HFFc6 (cell line): ENCODE measurements at places on chromosomes 4 and X. TPM values are rescaled to one million over a fixed set of nuclear protein-coding genes. Genes with fewer than 3 reads are reported as not detected.

DNA sequence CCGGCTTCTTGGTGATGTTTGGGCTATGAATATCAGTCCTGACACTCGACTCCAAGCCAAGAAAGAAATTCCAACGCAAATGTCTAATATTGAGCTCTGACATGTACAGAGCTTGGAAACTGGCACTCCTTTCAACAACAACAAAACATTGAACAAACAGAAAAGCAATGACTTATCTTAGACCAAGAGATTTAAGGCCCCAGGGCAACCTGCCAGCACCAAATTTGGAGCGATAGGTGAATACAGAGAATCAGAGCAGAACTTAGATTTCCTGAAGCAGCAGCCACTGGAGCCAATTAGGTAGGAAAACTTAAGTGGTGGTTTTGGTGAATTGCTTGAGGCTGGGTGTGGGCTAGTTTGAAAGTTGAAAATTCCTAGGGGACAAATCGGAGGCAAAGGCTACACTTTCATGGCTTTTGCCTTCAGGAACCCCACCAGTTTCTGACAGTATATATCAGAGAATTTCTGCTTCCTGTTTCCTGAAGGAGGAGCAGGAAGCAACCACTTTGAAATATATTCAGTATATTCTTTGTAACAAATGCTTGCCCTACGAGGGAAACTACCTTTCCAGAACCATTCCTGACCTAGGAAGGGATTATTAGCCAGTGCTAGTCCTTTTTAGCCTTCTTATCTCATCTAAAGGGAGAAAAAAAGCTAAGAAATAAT lies 10.1 kb upstream of the FMR1 start:
- no peak for DNase-seq

C4orf50 gene
- not detected in 2 replicates for total RNA-seq

DNA sequence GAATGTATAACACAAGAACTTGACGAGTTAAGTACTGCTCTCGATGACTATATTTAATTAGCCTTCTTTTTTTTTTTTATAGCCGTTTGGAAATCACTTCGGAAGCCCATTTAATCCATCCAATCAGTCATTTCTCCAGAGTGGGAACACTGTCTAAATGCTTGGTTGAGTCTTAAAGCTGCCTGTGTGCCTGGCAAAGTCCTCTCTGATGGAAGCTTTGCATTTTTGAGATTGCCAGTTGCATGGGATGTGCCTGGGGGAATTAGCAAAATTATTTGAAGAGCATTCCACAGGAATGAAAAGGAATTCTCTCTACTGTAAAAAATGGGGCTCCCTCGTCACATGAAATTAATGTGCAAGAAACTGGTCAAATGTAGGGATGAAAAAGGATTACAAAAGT lies 398.8 kb upstream of the RPS6KA3 start:
- no peak for DNase-seq

DNA sequence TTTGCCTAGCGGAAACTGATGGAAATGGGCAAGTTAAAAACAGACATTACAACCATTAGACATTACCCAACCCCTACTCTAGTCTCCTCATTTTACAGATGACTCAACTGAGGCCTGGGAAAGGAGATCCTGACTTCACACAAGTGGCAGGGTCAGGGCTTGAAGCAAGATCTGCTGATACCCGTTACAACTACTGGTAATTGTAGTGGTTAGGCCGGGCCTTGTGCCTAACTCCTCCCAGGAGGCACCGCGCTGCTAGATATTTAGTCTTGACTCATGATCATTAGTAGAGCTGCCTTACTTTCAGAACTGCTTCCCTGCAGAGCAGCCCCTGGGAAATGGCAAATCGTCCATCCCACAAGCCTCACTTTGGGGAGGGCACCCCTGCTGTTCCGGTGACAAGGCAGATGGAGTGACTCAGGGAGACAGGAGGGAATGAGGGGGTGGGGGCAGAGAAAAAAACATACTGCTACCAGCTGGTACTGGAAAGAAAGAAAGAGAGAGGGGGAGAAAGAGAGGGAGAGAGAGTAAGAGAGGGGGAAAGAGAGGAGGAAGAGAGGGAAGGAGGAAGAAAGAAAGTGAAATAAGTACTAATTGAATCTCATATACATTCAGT lies 12.2 kb downstream of the ARHGEF6 start:
- peak; percentile 93 for DNase-seq

DNA sequence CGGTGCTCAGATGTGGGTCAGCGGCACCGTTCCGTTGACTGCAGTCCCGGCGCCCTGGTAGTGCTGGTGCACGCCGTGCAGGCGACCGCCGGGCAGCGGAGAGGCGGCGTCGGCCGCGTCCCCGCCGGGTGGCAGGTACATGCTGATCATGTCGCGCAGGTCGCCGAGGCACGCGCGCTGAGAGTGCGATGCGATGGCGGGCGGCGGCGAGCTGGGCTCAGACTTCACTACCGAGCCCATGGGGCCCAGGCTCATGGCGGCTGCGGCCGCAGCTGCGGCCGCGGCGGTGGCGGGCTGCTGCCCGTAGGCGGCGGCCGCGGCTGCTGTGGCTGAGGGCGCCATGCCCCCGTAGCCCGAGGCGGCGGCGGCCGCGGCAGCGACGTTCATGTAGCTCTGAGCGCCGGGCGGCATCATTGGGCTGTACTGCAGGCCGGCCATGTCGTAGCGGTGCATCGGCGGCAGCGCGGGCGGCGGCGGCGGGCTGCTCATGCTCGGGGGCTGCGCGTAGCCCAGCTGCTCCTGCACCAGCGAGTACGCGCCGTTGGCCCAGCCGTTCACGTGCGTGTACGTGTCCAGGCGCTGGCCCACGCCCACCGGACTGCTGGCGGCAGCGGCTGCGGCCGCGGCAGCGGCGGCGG lies 1.0 kb downstream of the SOX3 start:
- DNase-seq = no peak

DNA sequence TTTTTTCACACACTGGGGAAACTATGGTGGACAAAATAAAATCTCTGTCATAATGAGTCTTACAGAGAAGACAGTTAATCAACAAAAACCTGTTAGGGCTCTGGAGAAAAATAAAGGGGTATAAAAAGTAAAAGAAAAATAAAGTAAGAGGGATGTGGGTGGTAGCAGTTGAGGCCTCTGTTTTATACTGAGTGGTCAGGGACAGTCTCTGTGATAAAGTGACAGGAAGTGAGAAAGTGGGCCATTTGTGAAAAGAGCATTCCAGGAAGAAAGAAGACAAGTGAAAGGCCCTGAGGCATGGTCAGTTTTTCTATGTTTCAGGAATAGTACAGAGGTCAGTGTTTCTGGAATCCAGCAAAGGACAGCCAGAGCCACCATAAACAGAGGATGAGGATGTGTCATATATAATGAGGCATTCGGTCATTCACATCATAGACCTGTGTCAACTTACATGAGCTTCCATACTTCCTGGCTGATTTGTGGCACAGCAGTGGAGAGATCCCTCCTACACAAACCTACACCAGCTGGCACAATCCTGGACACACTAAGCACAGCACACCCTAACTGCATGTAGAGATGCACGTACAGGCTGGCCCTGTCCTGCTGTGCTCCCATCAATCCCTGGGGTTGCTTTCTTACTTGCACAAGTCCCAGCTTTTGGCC lies 64.4 kb upstream of the NAP1L5 start:
- DNase-seq = peak; percentile 9

- no peak for DNase-seq
These were observed 43.6 kb upstream of the IL1RAPL2 start for GRCh38 chrX:104522386-104522785.

GRCh38 chr4:1674682-1675081 lies 9.4 kb downstream of the FAM53A start:
- no peak for DNase-seq

- DNase-seq = no peak
These were observed 214.6 kb upstream of the GALNT7 start for GRCh38 chr4:172953896-172954568.

JCHAIN gene
- total RNA-seq = 0.18 to 0.90 TPM (median 0.50 TPM) in 3 replicates

CXCL11 gene
- not detected in 3 replicates for total RNA-seq

- no peak for DNase-seq
These were observed 196.9 kb upstream of the BANK1 start for GRCh38 chr4:101593666-101594065.

TRAM1L1 gene
- total RNA-seq = not detected in 3 replicates

GRCh38 chrX:53089224-53089842 lies 4.6 kb upstream of the KANTR start:
- peak; percentile 46 for DNase-seq

GRCh38 chr4:46927201-46927600 lies 18.2 kb upstream of the COX7B2 start:
- DNase-seq = no peak

MGARP gene
- 11.3 to 39.2 TPM (median 22.8 TPM) in 3 replicates for total RNA-seq

DNA sequence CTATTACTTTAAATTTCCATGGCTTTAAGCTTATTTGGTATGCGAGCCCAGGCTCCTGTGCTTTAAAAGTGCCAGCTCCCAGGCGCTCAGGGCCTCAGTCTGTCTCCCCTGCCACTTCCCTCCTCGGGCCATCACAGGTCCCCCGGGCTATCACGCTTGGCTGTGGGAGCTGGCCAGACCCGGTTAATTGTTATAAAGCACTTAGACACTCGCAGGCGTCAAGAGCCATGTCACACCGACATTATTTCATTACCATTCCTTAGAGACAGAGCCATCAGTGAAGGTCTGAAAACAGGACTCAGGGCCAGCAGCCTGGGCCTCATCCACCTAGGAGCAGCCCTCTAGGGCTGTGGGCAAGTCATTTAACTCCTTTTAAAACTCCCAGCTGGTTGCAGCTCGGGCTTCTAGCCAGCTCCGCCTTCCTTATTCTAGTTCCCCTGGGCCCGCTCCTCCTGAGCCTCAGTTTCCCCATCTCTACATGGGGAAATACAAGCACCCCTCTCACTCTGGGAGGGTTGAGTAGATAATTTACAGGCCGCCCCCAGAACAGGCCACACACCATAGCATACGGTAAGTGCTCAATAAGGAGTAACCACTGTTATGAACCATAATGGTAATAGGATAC lies 99.0 kb downstream of the HMX1 start:
- DNase-seq = no peak

DNA sequence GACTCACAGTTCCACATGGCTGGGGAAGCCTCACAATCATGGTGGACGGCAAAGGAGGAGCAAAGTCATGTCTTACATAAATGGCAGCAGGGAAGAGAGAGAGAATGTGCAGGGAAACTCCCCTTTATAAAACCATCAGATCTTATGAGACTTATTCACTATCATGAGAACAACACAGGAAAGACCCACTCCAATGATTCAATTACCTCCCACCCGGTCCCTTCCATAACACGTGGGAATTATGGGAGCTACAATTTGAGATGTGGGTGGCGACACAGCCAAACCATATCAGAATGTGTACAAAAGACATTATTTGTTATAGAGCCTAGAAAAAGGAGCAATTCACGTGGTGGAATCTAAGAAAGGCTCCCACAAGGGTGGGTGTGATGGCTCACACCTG lies 10.8 kb upstream of the HERC6 start:
- DNase-seq = no peak

TRPC3 gene
- not detected in 2 replicates for total RNA-seq

GRCh38 chrX:75648803-75649588 lies 126.2 kb upstream of the ZDHHC15 start:
- no peak for DNase-seq

MAGEA2 gene
- not detected in 3 replicates for total RNA-seq

DNA sequence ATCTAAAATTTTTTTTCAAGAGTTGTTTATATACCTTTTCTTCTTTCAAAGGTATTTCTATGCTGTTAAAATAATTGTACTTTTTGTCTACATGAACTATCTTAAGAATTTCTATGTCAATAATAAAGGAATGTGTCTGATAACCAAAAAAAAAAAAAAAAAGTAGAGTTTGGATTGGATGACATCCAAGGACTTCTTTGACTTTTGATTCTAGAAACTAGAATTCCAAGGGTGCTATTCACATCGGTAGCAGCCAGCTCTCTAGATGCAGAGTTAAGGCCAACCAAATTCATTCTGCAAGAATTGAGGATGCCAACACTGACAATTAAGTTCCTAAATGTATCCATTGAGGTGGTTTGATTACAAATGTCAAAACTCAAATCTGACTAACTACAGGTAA lies 42.0 kb upstream of the PRKG2 start:
- no peak for DNase-seq

- no peak for DNase-seq
These were observed 147.6 kb upstream of the DIPK2B start for GRCh38 chrX:45348296-45348695.
